Activated naive CD8-positive, alpha-beta T cell treated with anti-CD3 and anti-CD28 coated beads, Interleukin-2, amount 50 U/mL, for 24 hours (primary cell): ENCODE measurements at places on chromosomes 2 and 18.

- DNase-seq = no peak
Observed at GRCh38 chr2:234493796-234494195, 3.1 kb downstream of the ARL4C start.

DNA sequence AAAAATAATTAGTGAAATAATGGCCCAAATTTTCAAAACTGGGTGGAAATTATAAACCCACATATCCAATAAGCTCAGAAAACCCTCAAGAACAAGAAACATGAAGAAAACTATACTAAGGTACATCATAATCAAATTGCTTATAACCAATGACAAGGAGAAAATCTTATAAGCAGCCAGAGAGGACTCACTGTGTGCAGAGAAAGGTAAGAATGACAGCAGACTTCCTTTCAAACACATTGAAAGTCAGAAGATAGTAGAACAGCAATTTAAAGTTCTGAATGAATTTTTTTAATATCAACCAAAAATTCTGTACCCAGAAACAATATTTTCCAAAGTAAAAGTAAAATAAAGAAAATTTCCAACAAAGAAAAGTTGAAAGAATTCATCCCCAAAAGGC, 197.7 kb upstream of the RAB12 start:
- DNase-seq = no peak

- peak; percentile 31 for DNase-seq
Observed at GRCh38 chr18:49819823-49820671, 6.7 kb upstream of the ACAA2 start.

GRCh38 chr18:13909141-13909940, 6.0 kb downstream of the MC2R start:
- no peak for DNase-seq

DNA sequence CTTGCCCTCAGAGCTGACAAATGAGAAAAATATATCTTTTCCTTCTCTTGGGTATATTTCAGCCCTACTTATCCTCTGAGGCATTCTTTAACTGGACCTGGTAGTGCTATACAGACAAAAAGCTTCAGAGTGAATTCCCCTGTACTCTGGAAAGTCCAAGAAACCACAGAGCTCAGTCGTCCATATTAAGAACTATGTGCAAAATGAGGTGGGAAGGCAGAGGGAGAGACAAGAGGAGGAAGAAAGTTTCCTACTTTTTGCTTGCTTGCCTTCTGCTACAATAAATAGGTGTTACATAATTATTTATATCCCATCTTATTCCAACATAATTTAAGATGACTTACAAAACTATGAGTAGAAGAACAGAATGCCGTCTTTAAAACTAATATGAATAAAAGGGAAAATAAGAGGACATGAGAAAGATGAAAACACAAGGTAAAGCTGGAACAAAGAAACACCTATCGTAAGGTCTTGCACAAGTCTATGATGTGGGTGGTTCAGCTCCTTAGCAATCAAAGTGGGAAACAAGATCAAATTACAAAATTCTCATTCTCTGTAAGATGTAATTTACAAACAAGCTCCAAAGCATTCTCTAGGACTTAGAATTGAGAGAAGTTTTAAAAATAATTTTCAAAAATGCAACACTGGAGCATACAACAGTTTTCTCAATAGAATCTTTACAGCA, 97.9 kb downstream of the BAZ2B start:
- DNase-seq = no peak

DNA sequence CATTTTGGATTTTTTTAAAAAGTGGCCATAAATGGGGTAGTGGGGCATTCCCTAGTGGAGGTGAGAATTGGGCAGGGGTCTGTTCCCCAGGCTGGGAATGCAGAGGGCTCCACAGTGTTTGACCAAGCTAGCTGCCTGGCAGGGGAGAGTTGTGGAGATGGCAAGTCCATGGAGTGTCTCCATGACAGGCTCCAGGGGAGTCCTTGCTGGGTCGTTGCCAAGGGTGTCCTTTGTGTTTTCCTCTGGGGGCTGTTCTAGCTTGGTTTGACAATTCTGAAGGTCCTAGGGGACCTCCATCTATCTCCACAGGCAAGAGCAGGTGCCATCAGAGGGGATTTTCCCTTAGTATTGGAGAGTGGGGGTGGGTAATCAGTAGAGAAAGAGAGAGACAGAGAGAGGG, 265.3 kb downstream of the DYSF start:
- DNase-seq = no peak

DNA sequence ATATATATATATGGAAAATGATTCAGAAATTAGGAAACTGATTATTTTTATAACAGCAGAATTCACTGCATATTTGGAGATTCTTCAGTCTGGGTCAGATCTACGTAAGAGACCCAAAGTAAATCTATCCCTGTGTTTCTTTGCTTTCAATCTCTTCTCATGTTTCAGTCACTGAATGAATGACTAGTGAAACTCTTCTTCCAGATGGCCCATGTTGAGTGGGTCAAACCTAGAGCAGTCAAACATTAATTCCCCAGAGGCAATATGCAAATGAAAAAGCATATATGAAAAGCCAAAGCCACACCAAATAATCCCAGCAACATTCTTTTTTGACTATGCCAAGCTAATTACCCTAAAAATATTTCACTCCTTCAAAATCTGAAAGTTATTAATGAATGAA, 317.3 kb downstream of the RBM43 start:
- DNase-seq = no peak

DNA sequence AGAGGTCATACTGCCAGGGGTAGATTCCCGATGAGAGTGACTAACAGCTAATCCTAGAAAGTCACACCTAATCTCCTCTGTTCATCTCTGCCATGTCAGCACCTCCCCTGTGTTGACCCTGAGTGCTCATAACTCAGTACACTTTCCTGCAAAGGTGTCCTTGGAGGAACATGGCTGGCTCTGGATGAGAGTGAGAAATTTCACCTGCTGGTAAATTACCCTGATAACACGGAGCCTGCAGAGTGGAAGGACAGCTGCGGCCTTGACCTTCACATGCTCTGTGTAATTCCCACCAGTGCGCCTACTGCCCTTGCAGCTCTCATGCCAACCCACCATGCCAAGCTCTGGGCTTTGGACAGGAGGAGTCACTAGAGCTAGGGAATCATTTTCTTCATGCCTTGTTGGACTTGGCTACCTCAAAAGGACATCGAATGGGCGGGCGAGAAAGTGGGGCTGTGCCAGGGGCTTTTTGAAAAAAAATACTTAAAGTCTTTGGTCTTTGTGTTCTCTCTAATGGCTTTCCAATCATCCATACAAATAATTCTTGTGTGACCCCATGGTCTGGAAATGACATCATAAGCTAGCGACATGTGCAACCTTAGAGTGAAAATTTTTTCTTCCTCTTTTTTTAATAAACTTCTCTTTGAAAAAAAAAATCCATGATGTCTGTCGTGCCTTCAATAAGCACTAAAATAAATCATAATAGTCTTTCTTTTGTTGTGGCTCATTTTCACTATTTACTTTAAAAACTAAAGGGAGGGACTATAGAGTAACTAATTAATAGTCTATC, 319.9 kb downstream of the MYCN start:
- DNase-seq = no peak

- DNase-seq = no peak
Observed at GRCh38 chr2:223972656-223973102, 15.4 kb downstream of the MRPL44 start.

- DNase-seq = no peak
Observed at GRCh38 chr2:24342110-24342910, 18.0 kb downstream of the ITSN2 start.

DNA sequence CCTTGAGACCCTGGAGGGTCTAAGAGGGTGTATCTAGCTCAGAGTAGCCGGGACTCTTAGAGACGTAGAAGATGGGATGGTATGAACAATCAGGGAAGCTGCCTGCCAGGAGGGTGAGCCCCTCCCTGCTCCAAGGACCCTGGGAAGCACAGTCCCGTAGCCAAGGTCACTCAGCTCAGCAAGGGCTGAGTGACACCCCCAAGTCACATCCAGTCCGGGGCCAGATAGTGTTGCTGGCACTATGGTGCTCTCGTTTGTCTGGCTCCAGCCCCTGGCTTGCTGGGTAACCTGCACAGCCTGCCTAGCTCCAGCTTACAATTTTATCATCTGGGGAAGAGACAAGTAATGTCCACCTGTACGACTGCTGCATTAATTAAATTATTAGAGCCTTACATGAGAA, 22.3 kb downstream of the REEP1 start:
- no peak for DNase-seq

DNA sequence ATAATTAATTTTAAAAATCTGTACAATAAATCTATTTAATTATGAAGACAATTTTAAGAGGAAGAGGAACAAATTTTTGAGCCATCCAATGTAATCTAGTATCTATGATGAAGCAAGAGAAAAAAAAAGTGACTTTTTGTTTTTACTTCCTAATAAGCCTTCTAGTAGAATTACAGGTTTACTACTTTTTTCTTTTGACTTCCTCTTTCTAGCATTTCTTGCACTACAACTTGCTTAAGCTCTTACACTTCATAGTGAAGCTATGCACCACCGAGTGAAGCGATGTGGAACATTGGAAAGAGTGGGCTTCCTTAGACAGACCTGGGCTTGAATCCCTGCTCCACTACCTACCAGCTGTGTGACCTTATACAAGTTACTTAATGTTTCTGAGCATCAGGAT, 2.1 kb downstream of the SERPINB2 start:
- no peak for DNase-seq

DNA sequence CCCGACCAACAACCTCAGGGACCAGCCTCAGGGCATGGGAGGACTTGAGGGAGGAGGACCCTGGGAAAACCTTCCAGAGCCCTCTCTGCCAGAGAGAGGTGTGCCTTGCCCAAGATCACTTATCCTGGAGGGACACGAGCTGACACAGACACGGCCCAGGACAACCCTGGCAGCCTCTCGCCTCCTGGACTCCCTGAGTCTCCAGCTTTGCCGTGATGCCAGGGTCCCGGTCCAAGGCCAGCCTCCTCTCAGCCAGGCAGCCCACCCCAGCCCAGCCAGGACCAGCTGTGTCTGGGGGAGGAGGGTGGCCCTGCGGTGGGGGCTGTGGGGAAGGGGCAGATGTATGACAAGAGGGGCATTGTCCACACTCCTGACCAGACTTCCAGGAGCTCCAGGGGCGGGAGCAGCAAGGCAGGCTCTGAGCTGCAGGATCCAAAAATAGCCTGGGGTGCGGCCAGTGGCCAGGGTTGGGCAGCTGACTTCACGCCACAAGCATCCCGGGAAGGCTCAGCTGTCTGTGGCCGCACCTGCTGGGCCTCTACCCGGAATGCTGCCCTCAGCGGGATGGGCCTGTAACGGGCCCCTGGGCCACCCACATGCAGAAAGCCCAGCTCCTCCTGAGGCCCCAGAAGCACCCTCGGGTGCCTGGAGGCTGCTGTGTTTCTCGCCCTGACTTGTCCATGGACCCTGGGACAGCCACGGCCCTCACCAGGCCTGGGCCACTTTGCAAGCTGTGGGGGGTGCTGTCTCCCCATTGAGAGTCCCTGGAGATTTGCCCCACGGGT, 65.5 kb upstream of the GPC1 start:
- DNase-seq = no peak

- no peak for DNase-seq
Observed at GRCh38 chr2:235845245-235845644, 322.9 kb downstream of the GBX2 start.

- no peak for DNase-seq
Observed at GRCh38 chr18:56245866-56246580, 392.4 kb downstream of the TXNL1 start.

- no peak for DNase-seq
Observed at GRCh38 chr2:192010073-192010472, 163.2 kb upstream of the CAVIN2 start.

DNA sequence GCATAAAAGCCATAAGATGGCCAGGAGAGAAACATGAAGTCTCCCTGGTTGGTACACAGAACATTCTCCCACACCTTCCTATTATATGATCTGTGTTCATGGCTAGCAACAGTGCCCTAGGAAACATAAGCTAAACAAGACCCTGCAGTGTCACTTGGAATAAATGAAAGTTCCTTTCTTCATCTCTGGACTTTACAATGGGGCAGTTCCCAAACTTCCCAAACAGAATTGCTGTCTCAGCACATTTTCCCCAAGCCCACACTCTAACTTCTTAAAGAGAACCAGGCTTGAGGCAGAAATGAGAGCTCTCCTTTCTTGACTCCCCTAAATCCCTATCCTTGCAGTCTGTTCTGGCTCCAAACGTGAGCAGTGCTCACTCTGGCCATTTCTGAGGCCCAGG, 173.2 kb upstream of the CREB1 start:
- DNase-seq = no peak

DNA sequence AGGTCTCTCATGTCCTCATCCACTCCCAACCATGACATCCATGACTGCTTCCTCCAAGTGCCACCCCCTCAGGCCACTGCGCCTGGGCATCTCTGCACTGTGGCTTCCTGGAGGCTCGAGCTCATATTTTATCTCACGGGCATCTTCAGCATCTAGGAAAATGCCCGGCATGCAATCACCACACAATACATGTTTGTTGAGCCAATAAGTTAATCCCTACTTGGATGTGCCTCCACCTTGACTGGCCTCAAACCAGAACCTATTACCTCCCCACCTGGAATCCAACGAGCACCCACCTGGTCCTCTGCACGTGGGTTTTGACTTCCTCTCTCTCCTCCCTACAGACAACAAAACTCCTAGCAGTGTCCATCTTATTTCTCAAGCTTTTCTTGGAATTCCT, 198.9 kb upstream of the REV1 start:
- DNase-seq = no peak

DNA sequence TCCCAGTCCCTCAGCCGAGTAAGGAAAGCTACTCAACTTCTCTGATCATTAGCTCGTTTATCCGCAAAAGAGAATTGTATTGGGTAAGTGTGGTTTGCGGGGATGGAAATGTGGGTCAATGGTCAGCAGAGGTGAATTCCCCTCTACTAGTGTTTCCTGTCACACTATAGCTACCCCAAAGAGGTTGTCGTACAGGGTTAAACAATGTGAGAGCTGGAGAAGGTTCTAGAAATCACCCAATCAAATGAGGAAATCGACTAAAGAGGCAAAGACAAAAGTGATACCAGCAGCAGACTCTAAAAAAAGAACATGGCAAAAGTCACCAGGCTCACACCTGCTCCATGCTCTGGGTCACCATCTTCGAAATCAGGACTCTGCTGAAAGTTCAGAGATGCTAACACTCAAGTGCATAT, 144.7 kb upstream of the ITGA4 start:
- DNase-seq = peak; percentile 62

DNA sequence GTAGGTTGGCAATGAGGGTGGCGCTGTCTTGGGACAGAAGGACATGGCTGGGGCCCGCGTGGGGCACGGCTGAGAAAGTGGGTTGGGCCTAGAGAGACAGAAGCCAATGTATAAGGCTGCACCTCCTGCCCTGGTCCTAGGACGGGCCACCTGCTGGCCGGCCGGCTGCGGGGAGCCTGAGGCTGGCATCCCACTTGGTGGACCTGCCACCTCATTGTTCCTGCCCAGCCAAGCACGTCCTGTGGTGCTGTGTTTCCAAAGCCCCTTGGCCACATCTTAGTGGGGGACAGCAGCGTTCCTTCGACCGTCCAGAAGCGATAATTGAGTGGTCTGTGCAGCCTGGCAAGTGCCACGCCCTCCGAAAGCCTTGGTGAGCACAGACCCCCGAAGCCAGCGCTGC, 223.9 kb downstream of the LDLRAD4 start:
- no peak for DNase-seq

GRCh38 chr2:241777686-241778627, 1.3 kb downstream of the GAL3ST2 start:
- DNase-seq = peak; percentile 1

DNA sequence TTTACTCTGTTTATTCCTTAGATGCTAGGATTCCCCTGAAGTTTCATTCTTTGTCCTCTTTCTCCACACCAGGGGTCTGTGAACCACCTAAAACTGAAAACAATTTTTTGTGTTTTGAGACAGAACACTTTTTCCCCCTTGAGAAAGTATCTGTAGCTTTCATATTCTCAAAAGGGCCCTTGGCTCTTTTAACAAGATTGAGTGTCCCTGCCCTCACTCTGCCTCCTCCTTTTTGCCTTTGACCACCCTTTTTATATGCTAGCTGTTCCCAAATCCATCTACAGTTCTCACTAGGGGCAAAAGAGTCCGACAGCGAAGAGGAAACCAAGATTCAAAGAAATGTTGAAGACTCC, 883 bp upstream of the EHBP1 start:
- no peak for DNase-seq
